ENCODE measurements at places on chromosomes 2 and 18.
A peak's percentile ranks its signal among the peaks of the same experiment; 100 is the strongest.

GRCh38 chr2:112582314-112582746 is 2.1 kb upstream of the CHCHD5 start:
- peak; percentile 16 for DNase-seq

DNA sequence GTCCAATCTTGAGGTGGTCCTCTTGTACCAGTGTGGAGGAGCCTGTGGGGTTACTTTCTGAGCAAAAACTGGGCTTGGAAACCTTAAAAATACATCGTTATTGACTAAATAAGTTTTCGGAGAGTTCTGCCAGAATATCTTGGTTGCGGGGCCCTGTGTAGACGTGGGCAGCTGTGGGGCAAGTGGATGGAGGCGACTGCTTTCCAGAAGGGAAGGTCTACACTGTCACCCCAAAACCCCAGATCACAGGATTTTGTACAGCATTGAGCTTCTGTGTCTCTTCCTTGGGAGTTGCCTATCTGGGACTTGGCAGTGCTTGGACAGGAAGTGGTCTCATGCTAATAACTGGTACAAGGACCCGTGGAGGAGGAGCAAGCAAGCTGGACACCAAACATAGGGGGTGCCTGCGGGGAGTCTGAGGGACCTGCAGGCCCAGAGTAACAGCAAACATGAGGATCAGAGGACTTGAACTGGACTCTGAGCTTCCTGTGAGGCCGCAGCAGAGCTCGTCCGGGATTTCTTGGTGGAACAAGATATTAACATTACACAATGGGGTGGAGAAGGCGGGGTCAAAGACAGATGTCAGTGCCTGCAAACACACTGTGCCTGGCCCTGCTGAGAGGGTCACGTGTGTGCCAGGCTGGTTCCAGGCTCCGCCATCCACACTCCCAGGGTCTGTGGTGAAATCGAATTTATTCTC is 48.0 kb upstream of the CTLA4 start:
- DNase-seq: no peak

- no peak for DNase-seq
These were observed 296.9 kb upstream of the CDH19 start for GRCh38 chr18:66900837-66901236.

- no peak for DNase-seq
These were observed 794.2 kb downstream of the ERBB4 start for GRCh38 chr2:211744379-211744778.

GRCh38 chr2:218161644-218162043 is 5.1 kb downstream of the CXCR1 start:
- DNase-seq: no peak

DNA sequence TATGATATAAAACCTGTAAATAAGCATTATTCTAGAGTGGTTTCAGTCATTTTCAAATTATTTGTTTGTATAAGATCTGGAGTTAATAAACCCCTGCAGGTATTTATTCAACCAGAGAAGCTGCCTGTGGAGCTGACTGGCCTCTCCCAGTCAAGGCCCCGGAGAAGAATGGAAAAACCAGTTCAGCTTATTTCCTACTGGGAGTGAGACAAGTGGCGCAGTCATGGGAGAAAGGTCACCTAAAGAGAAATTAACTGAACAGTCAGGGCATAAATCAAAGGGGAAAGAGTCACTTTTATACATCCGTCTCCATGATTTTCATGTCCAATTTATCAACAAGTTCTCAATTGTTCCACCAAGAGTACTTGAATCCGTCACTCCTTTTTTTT is 240.9 kb downstream of the RNF152 start:
- no peak for DNase-seq

GRCh38 chr2:213021971-213022899 is 129.2 kb downstream of the IKZF2 start:
- DNase-seq: no peak

- no peak for DNase-seq
These were observed 20.3 kb upstream of the CHST10 start for GRCh38 chr2:100437751-100438150.

DNA sequence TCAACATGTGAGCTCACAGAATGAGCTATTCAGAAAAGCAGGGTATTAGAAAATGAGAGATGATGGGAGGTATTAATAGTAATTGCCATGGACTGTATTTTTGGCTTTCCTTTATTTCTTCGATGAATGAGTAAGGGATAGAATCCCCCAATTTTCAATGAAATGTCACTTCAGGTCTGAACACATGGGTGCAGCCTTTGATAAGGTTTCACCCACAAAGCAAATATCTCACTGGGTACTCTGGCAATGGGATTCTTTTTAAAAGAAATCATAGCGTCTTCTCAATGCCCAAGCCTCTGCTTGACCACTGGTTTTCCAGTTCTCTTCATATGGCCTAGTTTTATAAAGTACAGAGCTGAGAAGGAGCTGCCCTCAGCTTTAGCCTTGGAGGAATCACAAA is 610.5 kb upstream of the FANCL start:
- DNase-seq: no peak

GRCh38 chr2:84938194-84938879 is 32.6 kb upstream of the KCMF1 start:
- no peak for DNase-seq

- DNase-seq: no peak
These were observed 17.6 kb downstream of the ADAM17 start for GRCh38 chr2:9538000-9538507.

GRCh38 chr2:232761301-232761907 is 15.0 kb downstream of the KCNJ13 start:
- DNase-seq: peak; percentile 29

- DNase-seq: peak; percentile 1
These were observed 7.2 kb downstream of the ADI1 start for GRCh38 chr2:3512086-3512485.

- no peak for DNase-seq
These were observed 96.2 kb upstream of the STPG4 start for GRCh38 chr2:47251404-47251675.

- DNase-seq: no peak
These were observed 39.6 kb upstream of the CRACDL start for GRCh38 chr2:98975611-98976010.

GRCh38 chr2:28439763-28440162 is 47.1 kb downstream of the FOSL2 start:
- DNase-seq: no peak

- no peak for DNase-seq
These were observed 109.5 kb downstream of the CDC42EP3 start for GRCh38 chr2:37561615-37562569.

DNA sequence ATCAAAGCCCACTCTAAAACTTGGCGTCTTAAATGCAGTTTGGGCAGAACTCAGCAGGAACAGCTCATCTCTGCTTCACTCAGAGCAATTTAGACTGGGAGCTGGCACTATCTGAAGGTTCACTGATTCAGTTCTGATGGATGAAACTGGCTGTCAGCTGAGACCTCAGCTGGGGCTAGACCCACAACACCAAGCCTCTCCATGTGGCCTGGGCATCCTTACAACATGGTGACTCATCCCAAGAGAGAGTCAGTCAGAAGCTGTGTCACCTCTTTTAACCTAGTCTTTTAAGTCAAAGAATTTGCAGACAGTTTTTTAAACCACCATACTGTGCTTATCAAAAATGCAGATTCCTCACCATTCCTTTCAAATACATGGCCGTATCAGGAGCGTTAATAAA is 62.6 kb upstream of the ZNF397 start:
- no peak for DNase-seq

DNA sequence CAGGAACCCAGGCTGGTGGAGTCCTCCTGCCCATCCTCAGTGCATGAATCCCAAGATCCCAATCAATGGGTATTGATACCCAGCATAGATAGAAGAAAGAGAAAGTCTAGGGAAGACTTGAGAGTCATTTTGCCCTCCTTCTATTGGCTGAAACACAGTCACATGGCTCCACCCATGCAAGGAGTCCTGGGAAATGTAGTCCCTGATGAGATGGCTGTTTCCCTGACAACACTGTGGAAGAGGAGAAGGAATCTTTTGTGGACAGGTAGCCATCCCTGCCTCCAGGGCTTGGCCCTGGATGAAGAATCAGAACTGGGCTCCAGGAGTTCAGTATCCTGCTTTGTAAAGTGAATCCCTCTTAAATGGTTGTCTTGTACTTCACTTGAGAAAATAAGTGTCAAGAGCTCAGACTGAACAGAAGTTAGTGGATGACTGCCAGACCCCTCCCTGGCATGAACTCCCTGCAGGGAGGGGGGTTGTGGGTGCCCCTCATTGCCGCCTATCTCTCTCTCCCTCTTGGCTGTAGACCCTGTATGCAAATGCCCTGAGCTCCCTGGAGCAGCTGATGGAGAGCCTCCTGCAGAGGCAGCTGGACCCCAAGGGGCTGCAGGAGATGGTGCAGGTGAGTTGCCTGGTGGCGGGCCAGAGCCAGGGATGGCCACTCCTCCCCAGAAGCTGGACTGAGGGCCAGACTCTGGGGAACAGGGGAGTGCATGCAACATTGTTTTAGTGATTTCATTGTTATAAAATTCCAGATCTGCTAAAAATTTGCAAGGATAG is 36.1 kb downstream of the MROH2A start:
- DNase-seq: peak; percentile 6

- DNase-seq: no peak
These were observed 687.6 kb downstream of the DCDC2C start for GRCh38 chr2:4391013-4391412.

GRCh38 chr2:7572450-7572849 is 655.2 kb downstream of the RNF144A start:
- no peak for DNase-seq

DNA sequence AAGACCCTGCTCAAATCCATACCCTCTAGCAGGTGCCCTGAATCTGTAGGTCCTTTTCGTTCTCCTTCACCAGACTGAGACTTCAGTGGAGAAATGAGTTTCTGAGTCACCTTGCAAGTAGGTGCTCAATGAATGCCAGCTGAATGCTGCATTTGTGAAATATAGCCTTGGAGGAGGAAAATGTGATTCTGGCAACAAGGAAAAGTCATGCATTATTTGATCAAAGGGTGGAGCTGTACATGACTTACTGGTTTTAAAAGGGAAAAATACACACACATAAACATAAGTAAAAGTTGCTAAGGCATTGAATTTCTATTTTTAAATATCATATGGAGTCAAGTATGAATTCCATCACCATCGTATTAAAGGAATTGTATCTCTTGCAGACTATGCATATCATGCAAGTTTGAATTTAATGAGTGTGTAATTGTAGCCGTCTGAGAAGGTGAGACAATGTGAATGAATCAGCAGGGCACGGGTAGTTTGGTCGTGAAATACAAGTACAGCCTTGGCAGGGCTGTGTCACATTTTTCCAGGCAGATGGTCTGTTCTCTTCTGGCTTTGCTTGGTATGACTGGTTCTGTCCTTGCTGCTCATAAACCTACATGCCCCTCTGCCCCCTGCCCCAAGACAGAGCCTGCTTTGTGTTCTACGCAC is 160.8 kb downstream of the COL6A3 start:
- no peak for DNase-seq

DNA sequence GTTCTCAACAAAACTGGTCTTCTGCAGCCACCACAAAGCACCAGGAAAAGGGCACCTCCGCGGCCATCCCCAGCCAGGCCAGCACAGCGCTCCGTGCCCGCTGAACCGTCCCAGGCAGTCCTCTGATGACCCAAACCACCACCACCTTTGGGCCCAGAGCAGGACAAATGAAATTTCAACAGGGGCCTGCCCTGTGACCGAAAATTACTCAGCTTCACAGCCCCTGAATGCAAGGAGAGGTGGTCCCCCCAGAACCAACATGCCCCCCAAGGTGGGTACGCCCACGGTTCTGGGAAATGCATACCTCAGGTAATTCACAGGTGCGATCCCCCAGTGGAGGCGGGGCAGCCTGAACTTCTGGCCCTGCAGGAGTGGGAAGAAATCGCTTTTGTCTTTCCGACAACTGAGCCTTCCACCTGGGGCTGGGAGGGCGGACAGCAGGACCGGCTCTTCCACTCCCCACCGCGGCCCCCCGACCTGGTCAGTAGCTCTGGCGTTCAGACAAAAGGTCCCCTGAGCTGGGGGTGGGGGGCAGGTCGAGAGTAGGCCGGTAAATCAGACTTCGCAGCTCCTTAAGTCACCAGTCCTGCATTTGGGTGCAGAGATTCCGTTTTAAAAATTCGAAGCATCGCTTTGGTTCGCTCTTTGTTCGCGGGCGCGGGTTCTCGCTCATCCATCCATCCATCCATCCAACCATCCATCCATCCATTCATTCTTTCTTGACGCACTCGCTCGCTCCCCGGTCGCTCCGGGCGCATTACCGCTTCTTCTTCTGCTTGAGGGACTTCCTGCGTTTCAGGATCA is 1.4 kb downstream of the ARL4C start:
- no peak for DNase-seq

GRCh38 chr18:10023853-10024570 is 110.2 kb downstream of the VAPA start:
- DNase-seq: no peak

DNA sequence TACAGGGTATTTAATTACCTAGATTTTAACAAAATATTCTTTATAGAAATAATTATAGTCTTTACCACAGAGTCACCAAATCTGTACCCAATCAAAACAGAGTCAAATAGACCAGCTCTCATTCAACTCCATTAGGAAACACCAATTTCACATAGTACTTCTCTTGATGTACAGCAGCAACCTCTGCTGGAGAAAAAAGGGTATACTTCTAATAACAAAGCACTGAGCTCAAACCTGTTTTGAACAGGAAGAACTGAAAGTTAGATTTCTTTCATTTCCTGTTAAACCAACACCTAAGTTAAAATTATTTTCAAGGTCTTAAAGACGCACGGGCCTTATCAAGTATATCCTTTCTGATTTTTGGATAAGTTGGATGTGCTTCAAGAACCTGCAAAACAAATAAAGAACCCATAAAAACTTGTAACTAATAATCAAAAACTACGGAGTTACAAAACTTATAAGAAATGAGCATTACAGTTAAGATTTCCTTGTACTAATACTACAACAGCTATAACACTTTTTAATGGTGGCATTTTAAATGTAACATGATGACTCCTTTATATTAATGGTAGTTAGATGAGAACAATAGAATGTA is 79.0 kb downstream of the TTC21B start:
- DNase-seq: no peak

- DNase-seq: no peak
These were observed 659.5 kb upstream of the HS6ST1 start for GRCh38 chr2:128978212-128978611.

DNA sequence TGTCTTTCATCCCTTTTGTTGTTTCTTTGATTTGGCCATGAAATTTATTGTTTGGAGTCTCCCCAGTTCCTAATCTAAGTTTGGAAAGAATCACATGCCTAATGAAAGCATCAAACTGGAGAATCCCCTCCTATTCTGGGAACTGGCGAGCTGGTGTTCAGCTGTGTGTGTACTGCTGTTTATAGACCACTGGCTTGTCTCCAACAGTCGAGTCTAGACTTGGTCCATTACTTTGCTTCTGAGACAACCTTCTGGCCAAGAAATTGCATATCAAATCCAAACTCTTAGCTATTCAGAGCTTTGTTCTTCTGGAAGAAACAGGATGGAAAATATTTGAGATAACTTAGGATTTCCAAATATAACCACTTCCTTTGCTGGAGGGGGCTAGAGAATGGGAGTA is 111.5 kb upstream of the THSD7B start:
- no peak for DNase-seq

- DNase-seq: no peak
These were observed 349.7 kb upstream of the GALNT5 start for GRCh38 chr2:156907806-156908205.
